ENCODE measurements at places on chromosomes 5 and 9. TPM values are rescaled to one million over a fixed set of nuclear protein-coding genes. Genes with fewer than 3 reads are reported as not detected.

DNA sequence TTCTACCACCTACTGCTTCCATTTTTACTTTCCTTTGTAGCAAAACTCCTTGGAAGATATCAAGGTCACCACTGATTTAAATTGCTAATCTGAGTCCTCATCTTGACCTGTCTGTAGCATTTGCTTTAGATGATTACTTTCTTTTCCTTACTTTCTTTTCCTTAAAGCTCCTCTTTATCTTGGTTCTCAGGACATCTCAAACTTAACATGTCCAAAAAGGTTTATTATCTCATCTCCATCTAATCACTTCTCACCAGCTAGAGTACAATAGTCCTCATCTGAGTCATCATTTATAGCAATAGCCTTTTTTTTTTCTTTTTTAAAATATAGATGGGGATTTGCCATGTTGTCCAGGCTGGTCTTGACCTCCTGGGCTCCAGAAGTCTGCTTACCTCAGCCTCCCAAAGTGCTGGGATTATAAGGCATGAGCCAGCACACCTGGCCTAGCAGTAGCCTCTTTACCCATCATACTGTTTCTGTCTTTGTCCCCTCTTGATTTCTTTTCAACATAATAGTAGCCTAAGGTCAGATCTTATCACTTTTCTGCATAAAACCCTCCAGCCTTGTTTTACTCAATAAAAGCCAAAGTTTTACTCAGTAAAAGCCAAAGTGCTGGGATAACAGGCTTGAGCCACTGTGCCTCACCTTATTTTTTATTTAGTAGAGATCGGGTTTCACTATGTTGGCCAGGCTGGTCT, 32.9 kb upstream of the GPR21 start:
- DNase-seq = no peak

The CTSV gene
- total RNA-seq = 68.4 TPM

The PDE6A gene
- not detected for total RNA-seq

- DNase-seq = peak; percentile 39
Measured at GRCh38 chr9:74132986-74133385, 364.1 kb upstream of the RORB start.

The MARCOL gene
- total RNA-seq = not detected

- DNase-seq = no peak
Measured at GRCh38 chr9:106102821-106103220, 408.5 kb downstream of the TMEM38B start.

GRCh38 chr5:137142346-137142745, 356.8 kb downstream of the SPOCK1 start:
- no peak for DNase-seq
